ENCODE measurements at places on chromosomes 2 and 18. TPM values are rescaled to one million over a fixed set of nuclear protein-coding genes. Genes with fewer than 3 reads are reported as not detected.

DNA sequence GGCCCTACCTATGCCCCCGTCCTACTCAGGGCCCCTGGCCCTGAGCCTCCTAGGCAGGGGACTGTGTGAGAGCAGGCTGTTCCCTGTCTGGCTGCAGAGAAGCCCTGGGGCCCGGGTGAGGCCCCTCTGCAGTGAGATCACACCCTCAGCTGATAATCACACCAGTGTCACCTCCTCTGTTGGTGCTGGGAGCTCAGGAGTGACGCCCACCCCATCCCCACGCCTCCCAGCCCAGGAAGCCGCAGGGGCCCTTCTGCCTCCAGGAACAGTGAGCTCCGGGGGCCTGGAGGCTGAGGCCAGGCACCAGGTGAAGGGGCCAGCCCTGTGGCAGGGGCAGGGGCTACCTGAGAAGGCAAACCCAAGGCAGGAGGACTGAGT lies 20.0 kb downstream of the KCNIP3 start:
- no peak for DNase-seq
- no peaks in the 10 kb centered on the region for H3K27me3 ChIP-seq
- H3K4me1 ChIP-seq = no peaks in the 10 kb centered on the region
- no peaks in the 10 kb centered on the region for H3K36me3 ChIP-seq
- no peak overlapping the region for H3K4me3 ChIP-seq

DNA sequence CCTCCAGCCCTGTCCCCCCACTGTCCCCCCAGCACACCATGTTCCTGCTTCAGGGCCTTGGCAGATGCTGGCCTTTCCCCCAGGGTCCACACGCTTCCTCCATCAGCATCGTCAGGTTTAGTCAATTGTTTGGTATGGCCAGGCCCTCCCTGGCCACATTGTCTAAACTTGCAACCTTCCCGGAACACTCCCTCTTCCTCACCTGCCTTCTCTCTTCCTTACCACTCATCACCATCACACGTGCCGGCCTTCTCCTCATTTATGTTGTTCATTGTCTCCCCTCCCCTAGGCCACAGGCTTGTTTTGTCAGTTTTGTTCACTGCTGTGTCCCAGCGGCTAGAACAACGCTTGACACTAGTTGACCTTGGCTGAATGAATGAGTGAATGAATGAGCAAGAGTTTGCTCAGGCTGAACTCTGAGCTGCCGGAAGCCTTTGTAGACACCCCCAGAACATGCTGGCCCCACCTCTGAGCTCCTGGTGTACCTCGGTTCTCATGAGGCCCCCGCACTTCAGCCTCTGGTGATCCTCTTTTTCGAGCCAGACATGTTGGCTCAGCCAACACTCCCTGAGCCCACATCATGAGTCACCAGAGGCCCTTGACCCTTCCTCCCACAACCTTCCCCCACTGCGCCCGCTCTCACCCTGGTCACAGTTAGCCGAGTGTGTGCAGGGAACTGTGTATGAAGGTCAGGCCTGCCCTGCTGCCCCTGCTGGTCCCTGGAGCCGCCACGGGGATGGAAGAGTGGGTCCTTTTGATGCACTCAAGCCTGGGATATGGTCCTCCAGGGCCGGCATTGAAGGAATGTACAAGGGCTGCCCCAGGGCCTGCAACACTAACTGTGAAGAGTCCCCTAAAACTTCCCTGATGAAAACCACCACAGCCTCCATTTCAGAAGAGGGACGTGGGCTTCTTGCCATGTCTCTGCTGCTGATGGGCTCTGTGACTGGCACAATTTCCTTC lies 57.5 kb downstream of the HS1BP3 start:
- H3K27ac ChIP-seq = no peak overlapping the region
- peaks cover 55% of the 10 kb centered on the region for H3K4me1 ChIP-seq
- H3K27me3 ChIP-seq = no peaks in the 10 kb centered on the region
- no peaks in the 10 kb centered on the region for H3K36me3 ChIP-seq

- DNase-seq = no peak
- no peaks in the 10 kb centered on the region for H3K27me3 ChIP-seq
- H3K27ac ChIP-seq = peak overlapping the region; percentile 64
- H3K4me1 ChIP-seq = peaks cover 21% of the 10 kb centered on the region
- H3K36me3 ChIP-seq = no peaks in the 10 kb centered on the region
These were observed 604 bp upstream of the STK11IP start for GRCh38 chr2:219596954-219597551.

GRCh38 chr18:12645751-12646203 lies 12.1 kb downstream of the SPIRE1 start:
- H3K4me1 ChIP-seq = no peaks in the 10 kb centered on the region
- DNase-seq = peak; percentile 24
- H3K4me3 ChIP-seq = no peak overlapping the region
- no peak overlapping the region for H3K27ac ChIP-seq
- no peaks in the 10 kb centered on the region for H3K36me3 ChIP-seq

DNA sequence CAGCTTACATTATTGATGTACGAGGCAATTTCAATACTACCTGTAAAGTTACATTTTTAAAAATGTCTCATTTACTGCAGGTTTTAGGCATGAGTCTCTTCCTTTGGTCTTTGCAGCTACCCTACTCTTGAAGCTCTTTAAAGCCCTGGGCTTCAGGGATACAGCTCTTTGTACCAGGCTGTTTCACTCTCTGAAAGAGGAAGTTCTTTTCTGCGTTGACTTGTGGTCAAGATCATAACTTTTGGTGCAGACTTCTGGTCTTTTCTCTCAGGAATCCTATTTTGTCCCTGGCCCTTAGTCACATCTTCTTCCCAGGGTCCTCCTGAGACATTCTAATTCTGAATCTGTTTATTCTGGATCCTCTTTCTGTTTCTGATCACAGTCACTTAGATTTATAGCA lies 16.6 kb upstream of the HRH4 start:
- no peaks in the 10 kb centered on the region for H3K27me3 ChIP-seq
- peaks cover 63% of the 10 kb centered on the region for H3K36me3 ChIP-seq
- no peak overlapping the region for H3K4me3 ChIP-seq
- DNase-seq = peak; percentile 43

- DNase-seq = no peak
- H3K27ac ChIP-seq = no peak overlapping the region
- H3K27me3 ChIP-seq = no peaks in the 10 kb centered on the region
- H3K4me3 ChIP-seq = no peak overlapping the region
- H3K4me1 ChIP-seq = no peaks in the 10 kb centered on the region
These were observed 3.0 kb upstream of the CPS1 start for GRCh38 chr2:210553373-210553772.

DSG1 gene
- 16.2 TPM for total RNA-seq
